G401 (cell line): ENCODE measurements at places on chromosomes 16 and 17.
A peak's percentile ranks its signal among the peaks of the same experiment; 100 is the strongest.

DNA sequence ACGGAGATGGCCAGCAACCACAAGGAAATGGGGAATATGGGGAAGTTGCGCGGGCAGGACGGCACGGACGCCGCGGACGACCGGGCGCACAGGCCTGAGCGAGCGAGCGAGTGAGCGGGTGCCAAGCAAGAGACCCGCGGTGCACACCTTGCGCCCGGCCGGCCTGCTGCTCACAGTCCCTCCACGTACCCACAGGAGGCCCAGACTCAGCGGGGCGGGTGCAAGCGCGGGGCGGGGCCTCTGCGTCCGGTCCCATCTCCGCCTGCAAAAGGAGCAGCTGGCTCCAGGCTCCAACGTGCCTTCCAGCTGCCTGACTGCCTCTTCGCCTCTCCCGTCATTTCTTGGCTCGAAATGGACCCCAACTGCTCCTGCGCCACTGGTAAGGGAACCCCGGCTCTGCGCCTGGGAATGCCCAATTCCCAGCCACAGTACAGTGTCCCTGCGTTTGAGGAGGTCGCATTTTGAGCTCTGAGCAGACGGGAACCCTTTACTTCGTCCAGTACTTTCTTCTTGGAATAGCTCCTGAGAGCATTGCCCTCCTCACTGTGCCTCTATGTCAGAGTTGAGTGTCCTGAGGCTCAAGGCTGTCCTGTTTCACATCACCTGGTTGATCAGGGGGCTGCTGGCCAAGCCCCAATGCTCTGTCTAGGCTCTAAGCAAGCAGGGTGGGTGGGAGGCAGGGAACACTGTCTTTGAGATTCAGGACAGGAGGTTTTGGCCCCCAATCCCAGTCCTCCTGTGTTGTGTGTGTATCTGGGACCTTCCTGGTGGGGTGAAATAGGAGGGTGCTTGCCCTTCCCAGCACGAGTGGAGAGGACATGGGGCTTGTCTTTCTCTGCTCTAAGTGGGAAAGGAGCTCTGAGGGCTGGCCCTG is 8.1 kb upstream of the MT1E start:
- DNase-seq: no peak

- DNase-seq: no peak
Measured at GRCh38 chr17:75980188-75981018, 1.4 kb downstream of the TEN1 start.

DNA sequence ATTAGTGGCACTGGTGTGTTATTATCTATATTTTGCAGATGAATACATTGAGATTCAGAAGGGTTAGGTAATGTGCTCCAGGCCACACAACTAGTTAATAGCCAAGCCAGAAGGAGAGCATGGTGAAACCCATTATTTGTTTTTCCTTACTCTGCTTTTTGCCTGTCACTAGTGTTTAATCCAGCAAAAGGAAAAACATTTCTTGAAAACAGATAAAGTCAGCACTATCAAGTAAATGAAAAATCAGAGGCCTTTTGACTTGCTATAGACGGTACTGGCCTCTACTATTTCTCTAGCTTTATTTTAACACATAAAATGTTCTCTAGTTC is 4.8 kb downstream of the PITPNC1 start:
- DNase-seq: no peak

- DNase-seq: no peak
Measured at GRCh38 chr16:28011971-28012445, 51.5 kb downstream of the GSG1L start.

- no peak for DNase-seq
Measured at GRCh38 chr17:57329380-57330214, 73.3 kb downstream of the MSI2 start.

- DNase-seq: peak; percentile 63
Measured at GRCh38 chr17:82931699-82932517, 92.1 kb upstream of the ZNF750 start.

DNA sequence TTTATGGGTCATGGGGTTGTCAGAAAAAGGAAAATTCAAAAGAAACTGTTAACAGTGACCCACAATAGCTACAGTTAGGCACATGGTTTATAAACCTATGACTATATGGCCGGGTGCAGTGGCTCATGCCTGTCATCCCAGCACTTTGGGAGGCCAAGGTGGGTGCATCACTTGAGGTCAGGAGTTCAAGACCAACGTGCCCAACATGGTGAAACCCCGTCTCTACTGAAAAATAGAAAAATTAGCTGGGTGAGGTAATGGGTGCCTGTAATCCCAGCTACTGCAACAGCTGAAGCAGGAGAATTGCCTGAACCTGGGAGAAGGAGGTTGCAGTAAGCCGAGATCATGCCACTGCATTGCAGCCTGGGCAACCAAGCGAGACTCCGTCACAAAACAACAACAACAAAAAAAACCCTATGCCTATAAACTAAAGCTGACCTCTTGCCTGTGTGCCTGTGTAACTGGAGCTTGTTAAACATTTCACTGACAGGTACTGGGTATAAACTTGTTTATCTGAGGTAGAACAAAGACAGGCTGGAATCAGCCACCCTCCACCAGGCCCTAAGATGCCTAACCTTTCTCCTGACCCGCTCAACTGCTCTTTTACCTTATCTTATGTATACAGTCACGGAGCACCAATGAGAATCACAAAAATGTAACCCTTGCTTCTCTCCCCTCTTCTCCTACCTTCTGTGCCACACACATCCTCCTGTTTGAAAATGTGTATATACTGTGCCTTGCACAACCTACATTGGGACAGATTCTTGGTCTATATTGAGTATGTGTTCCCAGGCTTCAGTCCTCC is 62.9 kb upstream of the ATF7IP2 start:
- DNase-seq: no peak
